ENCODE measurements at places on chromosomes 16 and 17.
A peak's percentile ranks its signal among the peaks of the same experiment; 100 is the strongest.

DNA sequence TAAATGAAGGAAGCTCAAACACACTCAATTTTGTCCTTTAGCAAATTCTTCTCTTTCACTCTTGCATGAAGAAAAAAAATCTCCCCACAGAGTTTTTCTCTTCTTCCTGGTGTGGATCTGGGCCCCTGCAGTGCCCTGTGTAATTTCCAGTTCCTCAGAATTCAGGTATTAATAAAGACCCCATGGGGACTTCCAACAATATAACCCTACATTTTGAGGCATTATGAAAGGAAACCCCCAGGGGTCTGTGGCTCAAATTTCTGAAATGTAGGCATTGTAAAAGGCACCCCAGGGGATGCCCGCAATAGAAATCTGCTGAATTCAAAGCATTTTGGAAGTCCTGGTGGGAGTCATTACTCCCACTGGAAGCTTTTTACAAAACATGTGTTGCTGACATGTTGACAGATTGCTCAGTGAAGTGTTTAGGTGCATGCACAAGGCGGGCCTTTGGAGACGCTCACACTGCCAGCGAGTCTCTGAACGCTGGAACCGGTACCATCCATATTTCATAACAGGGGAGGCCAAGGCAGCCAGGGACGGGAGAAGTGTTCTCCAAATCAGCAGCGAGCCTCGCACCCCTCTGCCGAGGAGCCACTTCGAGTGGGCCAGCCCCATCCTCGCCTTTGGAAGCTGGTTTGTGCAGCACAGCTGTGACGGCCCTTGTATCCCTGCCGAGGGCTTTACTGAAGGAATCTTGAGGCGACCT, 154.0 kb downstream of the ZNF423 start:
- DNase-seq: peak; percentile 95

DNA sequence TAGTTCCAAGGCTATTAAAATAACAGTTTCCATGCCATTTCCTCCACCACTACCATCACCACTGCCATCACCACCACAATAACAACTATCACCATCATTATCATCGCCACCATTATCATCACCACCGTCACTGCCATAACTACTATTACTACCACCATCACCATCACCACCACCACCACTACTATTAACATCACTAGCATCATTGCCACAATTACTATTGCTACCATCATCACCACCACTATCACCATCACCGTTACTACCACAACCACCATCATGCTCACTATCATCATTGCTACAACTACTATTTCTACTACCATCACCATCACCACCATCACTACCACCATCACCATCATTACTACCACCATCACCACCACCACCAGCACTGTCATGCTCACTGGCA, 185.9 kb upstream of the MAF start:
- DNase-seq: no peak

GRCh38 chr16:63530208-63530607, 1494.0 kb upstream of the CDH8 start:
- DNase-seq: no peak

DNA sequence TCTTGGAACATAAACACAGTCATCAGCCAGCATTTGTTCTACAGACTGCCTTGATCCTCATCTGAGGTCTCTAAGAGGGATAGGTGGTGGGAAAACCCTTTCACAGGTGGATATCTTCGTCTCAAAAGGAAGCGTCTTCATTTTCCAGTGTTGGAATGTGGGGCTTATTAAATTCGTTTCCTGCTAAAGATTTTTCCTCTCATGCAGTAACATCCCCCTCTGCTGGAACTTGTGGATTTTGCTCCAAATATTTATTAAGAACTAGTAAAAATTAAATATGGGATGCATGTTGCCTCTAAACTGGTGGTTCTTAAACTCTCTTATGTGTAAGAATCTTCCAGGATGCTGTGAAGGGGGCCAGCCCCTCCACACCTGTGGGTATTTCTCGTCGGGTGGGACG, 20.1 kb upstream of the MLYCD start:
- DNase-seq: peak; percentile 72

- no peak for DNase-seq
These were observed 30.0 kb downstream of the FBXO31 start for GRCh38 chr16:87353613-87354012.

DNA sequence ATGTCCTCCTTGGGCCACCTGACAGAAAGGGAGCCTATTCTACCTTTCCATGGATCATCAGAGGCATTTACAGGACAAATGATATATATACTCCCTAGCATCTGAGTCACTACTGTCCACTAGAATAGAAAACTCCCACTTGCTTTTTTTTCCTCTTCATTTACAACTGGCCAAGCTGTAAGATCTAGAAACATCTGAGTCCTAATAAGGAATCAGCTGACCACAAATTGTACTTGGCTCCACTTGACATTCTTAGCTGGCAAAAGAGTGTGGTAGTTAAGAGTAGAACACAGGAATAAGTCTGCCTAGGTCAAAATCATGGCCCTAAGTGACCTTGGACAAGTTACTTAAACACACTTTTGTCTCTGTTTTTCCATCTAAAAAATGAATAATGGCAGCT, 5.2 kb downstream of the RUSF1 start:
- DNase-seq: no peak

- no peak for DNase-seq
These were observed 47.3 kb upstream of the NDRG4 start for GRCh38 chr16:58452640-58453039.

DNA sequence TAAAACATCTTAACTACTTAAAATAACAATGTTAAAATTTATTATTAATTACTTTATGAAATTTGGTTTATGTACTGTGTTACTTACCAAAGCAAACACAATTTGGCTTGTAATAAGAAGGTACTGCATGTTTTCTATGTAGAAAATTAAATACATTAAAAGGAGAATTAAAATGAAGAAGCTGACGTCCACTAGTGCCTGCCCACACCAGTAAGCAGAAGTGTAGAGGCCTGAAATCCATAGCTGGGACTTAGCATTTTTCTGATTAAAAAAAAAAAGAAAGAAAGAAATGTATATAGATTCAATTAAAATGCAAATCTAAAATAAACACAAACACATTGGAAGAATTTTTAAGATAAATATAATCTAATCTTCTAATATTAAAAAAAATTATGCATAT, 35.8 kb upstream of the ABCA9 start:
- DNase-seq: no peak

DNA sequence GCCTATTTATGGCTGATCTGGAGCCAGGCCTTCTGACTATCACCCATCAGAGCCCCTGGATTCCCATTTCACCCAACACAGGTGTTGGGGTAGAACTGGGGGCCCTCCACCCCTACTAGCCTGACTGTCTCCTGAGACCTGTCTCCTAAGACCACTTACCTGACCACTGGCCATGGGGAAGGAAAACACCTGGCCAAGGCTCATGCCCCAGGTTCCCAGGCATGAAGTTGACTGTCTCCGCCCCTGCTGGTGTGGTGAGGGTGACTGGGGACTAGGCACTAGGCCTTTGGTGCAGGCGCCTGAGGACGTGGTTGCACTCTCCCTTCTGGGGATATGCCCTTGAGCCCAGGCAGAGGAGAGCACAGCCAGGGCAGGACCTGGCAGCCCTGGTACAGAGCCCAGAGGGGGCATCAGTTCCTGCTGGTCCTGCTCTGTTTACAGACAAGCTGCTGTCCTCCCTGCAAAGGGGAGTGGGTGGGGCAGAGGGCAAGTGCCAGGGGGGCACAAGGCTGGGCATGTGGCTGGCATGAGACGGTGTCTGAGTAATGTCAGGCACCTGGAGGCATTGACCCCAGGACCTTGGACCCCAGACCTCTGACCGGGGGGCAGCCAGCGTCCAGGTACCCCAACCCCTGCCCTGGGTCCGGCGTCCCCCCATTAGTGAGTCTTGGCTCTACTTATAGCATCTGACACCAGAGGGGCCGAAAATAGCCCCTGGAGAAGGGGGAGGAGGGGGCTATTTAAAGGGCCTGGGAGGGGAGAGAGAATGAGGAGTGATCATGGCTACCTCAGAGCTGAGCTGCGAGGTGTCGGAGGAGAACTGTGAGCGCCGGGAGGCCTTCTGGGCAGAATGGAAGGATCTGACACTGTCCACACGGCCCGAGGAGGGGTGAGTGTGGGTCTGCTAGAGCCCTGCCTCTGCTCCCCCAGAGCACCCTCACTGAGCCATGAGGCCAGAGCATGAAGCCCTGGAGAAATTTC, at the start of gene TCAP:
Gene TCAP, plus strand, starts transcription at position 769 of the 981 bp plus-strand sequence. Its CDS starts 11 bp downstream, at position 780.
- peak; percentile 34 for DNase-seq

DNA sequence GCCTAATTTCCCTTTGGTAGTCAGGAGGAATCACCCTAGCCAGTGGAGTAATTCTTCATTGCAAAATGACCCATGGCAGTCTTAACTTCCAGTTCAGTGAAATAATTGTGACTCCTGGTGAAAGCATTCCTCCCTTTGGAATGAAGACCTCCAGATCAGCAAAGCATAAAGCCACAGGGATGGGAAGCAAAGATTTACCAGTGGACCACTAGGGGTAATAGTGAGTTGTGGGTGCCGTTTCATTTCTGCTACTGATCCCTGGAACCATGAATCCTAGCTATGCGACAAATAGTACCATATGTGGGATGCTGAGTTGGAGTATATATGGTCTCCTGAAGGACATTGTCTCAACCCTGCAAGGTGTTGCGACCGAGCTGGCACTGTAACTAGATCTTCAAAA, 13.7 kb downstream of the DYNLL2 start:
- DNase-seq: no peak

- DNase-seq: no peak
These were observed 28.5 kb upstream of the ERN1 start for GRCh38 chr17:64158406-64158805.

DNA sequence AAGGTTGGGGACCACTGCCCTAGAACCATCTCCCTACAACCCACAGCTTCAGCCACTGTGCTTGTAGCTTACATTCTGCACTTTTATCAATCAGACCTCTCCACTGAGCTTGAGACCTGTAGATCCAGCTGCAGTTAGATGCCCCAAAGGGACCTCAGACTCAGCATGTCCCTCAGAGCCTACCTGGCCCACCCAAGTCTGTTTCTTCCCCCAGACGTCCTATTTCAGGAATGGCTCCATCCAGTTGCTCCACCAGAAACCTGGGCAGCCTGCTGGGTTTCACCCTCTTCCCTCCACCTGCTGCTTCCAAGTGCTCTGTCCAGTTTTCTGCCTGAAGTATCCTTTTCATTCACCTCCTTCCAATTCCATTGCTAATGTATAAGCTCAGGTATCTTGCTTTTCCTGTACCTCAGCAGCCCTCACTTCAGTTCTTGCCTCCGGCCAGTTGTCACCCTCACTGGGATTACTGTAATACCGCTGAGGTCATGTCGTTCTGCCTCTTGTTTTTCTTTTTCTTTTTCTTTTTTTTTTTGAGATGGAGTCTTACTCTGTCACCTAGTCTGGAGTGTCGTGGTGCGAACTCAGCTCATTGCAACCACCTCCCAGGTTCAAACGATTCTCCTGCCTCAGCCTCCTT, 55.0 kb downstream of the GNA13 start:
- DNase-seq: no peak

GRCh38 chr16:4298761-4299522, 16.9 kb upstream of the GLIS2 start:
- peak; percentile 81 for DNase-seq

GRCh38 chr16:66154801-66155200, 211.7 kb upstream of the CDH5 start:
- DNase-seq: no peak

DNA sequence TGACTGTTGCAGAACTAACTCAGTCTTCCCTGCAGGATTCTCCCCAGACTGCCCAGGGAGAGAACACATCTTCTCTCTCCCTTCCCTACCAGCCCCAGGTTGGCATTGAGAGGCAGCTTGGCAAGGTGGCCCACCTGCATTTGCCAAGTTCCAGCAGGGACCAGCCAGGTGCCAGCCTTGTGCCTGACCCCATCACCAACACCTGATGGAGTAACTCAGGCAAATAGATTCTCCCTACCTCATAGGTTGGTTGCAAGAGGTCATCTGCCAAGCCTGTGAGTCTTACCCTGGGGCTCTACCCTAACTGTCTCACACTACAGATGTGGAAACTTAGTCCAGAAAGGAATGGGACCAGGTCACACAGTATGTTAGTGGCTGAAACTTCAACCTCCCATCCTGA, 20.4 kb downstream of the BEAN1 start:
- DNase-seq: no peak

DNA sequence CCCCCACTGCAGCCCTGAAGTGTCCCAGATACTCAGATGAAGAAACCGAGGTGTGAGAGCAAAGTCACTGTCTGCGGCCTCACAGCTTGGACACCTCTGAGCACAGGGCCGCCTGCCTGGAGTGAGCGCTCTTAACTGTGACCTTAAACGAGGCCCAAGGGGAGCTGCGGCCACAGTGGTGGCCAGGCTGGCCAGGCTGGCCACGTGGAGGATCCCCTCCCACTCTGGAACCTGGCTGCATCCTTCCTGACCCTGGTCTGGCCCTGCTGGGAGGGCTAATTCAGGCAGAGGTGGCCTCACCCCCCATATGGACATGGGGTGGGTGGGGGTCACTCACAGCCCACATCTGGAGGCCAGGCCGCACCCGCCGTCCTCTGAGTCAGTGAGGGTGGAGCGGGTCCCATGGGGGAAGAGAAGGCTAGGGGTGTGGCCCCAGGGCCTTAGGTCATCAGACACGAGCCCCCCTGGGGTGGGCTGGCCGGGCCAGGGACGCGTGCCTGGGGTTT, 6.6 kb downstream of the VASN start:
- no peak for DNase-seq

DNA sequence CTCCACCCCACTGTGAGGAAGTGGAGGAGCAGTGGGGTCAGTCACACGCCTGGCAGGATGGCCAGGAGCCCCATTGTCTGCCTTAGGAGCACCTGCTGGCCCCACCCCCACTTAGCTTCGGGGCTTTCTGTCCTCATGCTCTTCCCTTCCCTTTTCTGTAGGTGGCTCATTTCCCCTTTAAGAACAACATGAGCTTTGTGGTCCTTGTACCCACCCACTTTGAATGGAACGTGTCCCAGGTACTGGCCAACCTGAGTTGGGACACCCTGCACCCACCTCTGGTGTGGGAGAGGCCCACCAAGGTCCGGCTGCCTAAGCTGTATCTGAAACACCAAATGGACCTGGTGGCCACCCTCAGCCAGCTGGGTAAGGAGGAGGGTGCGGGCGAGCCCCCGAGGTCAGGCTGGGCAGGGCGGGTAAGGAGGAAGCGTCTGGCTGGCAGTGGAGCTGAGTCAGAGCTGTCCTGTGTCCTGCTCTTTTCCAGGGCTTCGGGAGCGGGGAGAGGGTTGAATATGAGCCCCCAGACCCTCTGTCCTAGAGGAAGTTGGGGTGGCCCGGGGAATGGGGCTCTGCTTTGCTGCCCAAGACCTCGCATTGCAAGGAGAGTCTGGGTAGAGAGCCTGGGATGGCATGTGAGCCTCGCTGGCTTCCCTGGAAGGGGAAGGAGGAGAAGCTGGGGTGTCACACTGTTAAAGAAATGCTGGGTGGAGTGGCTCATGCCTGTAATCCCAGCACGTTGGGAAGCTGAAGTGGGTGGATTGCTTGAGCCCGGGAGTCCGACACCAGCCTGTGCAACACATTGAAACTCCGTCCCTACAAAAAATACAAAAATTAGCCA, 9.2 kb upstream of the SERPINF1 start:
- no peak for DNase-seq

GRCh38 chr16:3950343-3951193, 70.1 kb upstream of the CREBBP start:
- peak; percentile 99 for DNase-seq

DNA sequence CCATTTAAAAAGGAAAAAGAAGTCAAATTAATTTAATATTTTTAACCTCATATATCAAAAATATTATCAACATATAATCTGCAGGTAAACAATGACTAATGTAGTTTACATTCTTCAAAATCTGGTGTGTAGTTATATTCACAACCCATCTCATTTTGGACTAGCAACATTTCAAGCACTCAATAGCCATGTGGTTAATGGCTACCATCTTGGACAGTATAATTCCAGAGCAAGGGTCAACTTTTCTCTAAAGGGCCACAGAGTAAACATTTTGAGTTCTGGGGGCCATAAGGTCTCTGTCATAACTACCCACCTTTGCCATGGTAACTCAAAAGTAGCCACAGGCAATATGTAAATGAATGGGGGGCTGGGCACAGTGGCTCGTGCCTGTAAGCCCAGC, 153.9 kb downstream of the PARN start:
- DNase-seq: no peak
